ENCODE measurements at places on chromosomes 6 and 20.
A peak's percentile ranks its signal among the peaks of the same experiment; 100 is the strongest.

DNA sequence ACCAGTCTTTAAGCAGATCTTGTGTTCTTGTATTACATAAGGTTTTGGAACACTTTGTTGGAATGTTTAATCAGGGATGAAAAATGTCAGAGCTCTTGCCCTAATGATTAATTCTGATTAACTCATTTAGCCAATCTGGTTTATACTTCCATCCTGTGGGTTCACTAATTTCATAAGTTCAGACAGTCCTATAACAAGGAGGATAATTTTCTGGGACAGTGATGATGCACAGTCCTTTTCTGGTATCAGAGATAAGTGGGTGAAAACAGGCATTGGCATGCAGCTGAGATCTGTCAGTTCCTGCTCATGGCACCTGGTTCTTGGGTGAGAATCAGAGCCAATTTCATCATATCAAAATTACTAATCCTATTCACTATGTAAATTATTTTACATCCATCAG, 125.0 kb upstream of the LAMA2 start:
- no peak for DNase-seq

- DNase-seq: no peak
Observed at GRCh38 chr6:165847407-165848085, 184.5 kb upstream of the PDE10A start.

- DNase-seq: no peak
Observed at GRCh38 chr20:36881331-36881730, 5.4 kb downstream of the TLDC2 start.

DNA sequence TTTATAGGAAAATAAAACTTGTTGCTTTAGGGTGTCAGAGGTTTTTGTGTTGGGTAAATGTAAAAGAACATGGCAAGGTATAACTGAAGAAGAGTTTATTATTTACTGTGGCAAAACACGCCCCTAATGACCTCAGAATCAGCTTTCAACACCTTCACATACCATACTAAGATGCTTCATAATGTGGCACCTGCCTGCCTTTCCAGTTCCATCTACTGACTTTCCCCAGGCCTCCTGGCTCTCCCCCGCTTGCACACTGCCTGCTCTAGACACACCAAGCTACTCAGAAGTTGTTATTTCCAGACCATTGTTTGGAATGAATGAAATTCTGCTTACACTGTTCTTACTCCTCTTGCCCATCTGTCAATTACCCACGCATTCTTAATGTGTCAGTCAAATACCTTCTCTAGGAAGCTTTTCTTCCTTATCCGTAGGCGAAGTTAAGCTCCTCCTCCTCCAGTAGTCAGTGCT, 1.8 kb downstream of the TIAM2 start:
- DNase-seq: no peak

- DNase-seq: no peak
Observed at GRCh38 chr6:21597801-21598673, 4.5 kb downstream of the SOX4 start.

- DNase-seq: no peak
Observed at GRCh38 chr6:105196076-105196475, 16.3 kb upstream of the POPDC3 start.

DNA sequence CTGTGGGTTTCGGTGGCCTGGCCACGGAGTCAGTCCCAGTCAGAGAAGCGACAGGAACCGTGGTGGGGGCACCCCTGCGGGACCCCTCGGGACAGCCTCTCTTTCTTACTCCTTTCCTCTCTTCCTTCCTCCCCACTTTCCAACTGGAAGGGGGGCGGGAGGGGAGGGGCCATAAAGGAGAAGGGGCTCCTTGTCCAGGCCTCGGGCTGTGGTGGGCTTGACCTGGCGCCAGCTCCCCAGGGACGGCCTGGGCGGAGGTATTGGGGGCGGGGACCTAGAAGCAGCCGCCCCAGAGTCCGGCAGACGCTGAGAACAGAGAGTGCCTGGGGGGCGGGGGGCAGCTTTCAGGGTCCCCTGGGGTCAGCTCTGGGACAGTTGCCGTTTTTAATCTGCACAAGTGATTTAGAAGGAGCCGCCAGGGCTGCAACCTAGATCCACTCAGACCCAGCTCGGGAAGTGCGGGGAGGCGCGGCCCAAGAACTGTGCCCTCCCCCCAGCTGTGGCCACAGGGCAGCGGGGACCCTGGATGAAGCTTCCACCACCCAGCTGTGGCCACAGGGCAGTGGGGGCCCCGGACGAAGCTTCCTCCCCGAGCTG, 6.4 kb upstream of the ABHD16B start:
- no peak for DNase-seq

DNA sequence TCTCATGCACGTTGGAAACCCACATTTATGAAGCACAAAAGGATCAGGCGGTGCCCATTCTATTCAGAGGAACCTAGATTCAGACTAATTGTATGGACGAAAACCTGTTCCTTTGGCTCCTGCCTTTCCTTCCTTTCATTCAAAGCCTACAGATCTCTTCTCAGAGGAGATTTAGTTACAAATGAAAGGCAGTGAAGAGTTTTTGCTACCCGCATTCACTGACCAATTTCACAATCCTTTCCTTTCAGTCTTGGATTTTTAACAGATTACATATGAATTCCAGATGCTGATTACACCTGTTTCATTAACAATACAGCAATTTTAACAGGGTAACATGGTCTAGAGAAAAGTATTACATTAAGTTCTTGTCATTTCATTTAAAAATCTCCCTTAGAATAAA, 32.0 kb downstream of the TMEM242 start:
- DNase-seq: no peak

- no peak for DNase-seq
Observed at GRCh38 chr20:33124994-33125393, 43.0 kb upstream of the BPIFA2 start.

GRCh38 chr6:2147766-2148448, 97.5 kb downstream of the GMDS start:
- no peak for DNase-seq

DNA sequence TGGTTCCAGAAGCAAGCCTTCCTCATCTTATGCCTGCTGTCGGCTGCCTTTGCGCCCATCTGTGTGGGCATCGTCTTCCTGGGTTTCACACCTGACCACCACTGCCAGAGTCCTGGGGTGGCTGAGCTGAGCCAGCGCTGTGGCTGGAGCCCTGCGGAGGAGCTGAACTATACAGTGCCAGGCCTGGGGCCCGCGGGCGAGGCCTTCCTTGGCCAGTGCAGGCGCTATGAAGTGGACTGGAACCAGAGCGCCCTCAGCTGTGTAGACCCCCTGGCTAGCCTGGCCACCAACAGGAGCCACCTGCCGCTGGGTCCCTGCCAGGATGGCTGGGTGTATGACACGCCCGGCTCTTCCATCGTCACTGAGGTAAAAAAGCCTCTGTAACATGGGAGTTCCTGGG, 366 bp downstream of the SLC22A1 start:
- no peak for DNase-seq

GRCh38 chr6:53692172-53692571, 26.6 kb upstream of the KLHL31 start:
- DNase-seq: no peak

DNA sequence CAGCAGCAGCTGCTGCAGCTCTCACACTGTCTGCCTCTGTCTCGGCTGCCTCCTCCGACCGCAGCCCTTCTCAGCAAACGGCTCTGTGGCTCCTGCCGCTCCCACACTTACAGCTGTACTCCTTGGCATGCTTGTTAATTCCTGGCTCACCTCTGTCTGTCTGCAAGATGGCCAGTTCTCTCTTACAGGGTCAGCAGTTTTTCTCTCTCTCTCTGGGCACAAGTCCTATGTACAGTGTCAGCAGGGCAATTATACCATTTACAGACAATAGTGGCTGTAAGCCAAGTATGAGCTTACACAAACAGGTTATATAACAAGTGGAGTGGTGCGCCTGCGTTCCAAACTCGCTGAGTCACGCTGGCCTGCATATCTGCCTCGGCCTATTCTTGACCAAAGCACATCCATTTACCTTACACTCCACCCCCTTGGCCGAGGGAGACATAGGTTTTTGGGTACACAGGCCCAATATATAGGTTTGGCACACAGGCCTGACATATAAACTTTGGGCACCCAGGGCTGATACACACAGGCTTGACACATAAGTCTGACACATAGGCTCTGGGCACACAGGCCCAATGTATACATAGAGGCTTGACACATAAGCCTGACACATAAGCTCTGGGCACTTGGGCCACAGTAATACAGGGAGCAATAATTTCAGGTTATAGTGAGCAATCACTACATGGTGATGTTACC, 4.4 kb downstream of the ZKSCAN3 start:
- no peak for DNase-seq

DNA sequence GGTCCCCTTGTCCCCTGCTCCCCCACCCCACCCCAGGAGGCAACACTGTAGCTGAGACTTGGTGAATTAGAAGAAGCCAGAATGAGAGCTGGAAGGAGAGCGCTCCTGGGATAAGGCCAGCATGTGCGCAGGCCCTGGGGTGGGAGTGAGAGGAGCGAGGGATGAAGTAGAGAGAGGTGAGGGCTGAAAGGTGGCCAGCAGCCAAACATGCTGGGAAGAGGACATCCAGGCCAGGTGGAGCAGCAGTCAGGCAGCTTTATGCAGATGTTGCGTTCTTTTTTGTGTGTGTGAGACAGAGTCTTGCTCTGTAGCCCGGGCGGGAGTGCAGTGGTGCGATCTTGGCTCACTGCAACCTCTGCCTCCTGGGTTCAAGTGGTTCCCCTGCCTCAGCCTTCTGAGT, 2.2 kb upstream of the BPIFB1 start:
- DNase-seq: no peak

DNA sequence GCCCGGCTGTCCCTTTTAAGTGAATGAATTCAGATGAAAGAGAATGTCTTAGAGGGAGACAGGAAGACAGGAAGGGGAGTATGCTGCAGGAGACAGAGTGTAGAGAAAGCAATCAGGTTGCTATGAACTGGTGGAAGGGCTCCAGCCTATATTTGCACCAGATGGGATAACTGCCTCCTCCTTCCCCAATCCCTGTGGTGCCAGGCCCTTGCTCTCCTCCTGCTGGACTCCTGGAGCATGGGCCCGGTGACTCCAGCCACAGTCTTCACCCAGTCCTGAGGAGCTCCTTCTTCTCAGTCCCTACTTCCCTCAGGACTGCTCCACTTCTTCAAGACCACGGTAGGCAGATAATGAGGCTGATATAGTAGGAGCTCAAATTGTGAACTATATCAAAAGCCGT, 91.8 kb downstream of the TMEM200A start:
- DNase-seq: no peak

- DNase-seq: no peak
Observed at GRCh38 chr20:21303872-21304586, 898 bp downstream of the XRN2 start.

- no peak for DNase-seq
Observed at GRCh38 chr6:53765270-53765669, 29.5 kb upstream of the LRRC1 start.

- no peak for DNase-seq
Observed at GRCh38 chr6:112636650-112637262, 289.6 kb downstream of the RFPL4B start.

DNA sequence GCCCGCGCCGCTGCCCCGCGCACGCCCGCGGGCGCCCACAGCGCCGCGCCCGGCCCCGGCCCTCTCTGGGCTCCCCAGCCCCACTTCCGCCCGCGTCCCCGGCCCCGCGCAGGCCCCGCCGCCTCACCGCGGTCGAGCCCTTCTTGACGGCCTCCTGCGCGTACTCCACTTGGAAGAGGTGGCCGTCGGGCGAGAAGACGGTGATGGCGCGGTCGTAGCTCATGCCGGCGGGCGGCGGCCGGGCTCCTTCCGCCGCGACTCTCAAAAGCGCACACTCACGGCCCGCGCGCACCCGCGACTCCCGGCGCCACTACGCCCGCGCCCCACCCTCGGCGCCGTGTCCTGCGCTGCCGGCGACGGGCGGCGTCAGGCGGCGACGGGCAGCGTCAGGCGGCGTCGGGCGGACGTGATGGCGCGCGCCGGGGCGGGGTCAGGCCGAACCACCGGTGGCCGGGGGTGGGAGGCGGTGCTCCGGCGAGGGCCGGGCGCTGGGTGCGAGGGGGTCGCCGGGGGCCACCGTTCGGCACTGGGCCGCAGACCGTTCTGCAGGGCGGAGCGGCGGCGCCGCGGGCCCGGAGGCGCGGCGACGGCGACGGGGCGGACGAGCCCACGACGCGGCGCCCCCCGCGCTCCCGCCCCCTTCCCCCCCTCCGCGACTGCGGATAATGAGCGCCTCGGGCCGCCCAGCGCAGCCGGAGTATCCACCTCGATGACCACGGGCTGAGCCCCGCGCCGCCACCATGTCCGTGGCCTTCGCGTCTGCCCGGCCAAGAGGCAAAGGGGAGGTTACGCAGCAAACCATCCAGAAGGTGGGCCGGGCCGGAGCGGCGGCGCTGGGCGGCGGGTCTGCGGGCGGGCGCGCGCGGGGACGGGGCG, at the start of the genes PSMA7 and SS18L1:
Gene PSMA7, minus strand, starts transcription at position 314 of the 876 bp plus-strand sequence. Its CDS starts 91 bp downstream, at position 223.
Gene SS18L1, plus strand, starts transcription at position 689 of the 876 bp plus-strand sequence. Its CDS starts 52 bp downstream, at position 741.
- DNase-seq: peak; percentile 88

GRCh38 chr20:45833030-45833882, at the start of gene SNX21:
SNX21 (plus strand) TSS chr20:45833799; CDS start chr20:45833920, 121 bp downstream.
- peak; percentile 93 for DNase-seq

GRCh38 chr20:31515775-31516107, 1.5 kb downstream of the HM13 start:
- no peak for DNase-seq

DNA sequence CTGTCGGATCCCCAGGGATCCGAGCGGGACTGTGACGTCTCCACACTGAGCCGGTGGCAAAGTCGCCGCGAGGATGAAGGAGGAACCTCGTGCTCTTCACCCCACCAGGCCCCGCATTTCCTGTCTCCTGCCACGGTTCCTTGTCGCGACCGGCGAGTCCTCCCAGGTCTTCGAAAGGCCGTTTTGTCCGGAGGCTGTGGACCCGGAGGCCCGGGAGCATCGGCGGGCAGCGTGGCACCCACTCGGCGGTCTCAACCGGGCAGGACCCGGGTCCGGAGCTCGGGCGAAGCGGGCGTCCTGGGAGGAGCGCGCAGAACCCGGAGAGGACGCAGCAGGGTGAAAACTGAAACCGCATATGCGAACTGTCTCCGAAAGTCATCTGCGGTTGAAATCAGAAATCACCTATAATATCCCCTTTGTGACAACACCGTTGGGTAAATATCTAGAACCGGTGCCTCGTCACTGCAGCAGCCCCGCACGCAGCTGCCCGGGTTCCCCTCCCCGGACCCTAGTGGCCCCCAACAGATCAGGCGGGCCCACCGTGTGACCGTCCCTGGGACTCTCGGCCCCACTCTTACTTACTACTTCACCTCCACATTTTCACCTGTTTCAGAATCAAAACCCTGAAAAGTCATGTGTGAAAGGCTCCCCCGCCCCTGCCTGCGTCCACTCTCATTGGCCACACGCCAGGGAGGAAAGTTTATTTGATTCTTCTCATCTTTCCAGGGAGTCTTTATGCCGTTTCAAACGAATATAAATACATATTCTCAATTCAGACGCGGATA, 3.1 kb upstream of the ULBP2 start:
- peak; percentile 77 for DNase-seq

Measured in suprapubic skin (tissue), 4 donors.